ENCODE measurements at places on chromosomes 4 and X.
A peak's percentile ranks its signal among the peaks of the same experiment; 100 is the strongest.

DNA sequence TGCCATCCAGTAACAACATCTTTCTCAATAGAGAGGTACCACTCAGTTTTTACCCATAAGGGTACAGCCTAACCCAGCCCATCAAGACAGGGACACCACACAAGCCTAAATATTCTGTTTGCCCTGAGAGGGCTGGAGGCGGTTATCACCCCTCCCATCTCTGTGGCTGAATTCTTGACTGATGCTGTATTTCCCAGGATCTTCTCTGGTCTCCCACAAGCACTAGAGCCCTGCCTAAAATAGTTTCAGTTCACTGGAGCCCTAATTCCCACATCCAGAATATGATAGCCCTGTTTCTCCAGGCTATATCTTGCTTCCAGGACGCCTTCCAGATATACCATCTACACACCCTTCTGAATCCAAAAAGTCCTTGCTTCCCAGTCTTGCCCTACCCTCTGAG is 91.6 kb upstream of the NMU start:
- DNase-seq = no peak

- DNase-seq = no peak
These were observed 29.9 kb downstream of the C4orf51 start for GRCh38 chr4:145709843-145710242.

DNA sequence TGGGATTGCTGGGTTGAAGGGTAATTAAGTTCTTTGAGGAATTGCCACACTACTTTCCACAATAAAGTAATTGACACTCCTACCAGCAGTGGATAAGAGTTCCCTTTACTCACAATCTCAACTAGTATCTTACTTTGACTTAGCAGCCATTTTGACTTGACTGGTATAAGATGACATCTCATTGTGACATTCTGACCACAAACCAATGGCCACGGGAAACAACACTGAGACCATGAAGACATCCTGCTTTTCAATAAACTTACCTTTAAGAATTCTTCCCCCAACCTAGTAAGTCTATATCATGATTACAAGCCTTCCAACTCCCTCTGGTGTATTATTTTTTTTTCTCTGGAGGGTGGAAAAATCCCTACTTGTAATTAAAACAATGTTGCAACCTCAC is 66.9 kb upstream of the WDR1 start:
- no peak for DNase-seq

DNA sequence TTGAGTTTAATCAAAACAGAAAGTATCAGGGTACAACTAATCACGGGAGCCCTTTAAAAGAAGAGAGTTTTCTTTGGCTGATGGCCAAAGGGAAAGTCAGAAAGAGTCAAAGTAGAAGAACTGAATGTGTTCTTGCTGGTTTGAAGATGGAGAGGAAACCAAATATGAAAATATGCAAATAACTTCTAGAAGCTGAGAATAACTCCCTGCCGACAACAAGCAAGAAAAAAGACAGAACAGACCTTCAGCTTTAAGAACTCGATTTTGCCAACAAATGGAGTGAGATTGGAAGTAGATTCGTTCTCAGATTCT is 903.8 kb downstream of the STIM2 start:
- DNase-seq = no peak

- no peak for DNase-seq
These were observed 198.9 kb upstream of the GEMIN8 start for GRCh38 chrX:14228611-14229010.

DNA sequence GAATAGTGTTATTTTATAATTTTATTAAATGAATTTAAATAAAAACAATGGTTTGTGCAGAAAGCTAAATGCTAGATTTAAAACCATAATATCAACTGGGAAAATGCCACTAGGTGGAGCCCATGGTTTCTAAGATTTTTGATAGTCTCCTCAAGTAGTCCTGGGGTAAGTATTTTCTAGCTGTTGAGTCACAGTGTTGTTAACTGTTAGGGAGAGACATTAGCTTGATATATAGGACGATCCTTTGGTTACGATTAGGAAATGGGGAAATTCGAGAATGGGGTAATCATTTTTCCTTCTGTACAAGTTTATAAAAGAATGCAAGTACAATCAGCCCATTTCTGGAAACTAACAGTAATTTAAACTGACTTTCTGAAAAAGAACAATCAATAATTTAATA is 378.4 kb downstream of the ANKRD50 start:
- DNase-seq = peak; percentile 1

DNA sequence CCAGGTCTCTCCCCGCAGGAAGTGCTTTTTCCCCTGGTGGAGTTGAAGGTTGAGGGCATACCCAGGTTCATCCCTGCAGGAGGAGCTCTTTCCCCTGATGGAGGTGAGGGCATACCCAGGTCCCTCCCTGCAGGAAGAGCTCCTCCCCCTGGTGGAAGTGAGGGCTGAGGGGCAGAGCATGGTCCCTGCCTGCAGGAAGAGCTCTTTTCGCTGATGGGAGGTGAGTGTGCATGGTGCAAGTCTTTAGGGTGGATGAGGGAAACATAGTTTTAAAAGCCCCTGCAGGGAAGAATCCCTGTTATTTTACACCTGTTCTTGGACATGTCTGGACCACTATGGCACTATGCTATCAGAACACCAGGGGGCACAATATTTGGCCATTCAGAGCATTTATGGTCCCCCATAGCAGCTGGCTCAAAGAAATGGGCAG is 43.7 kb upstream of the PUDP start:
- no peak for DNase-seq

- DNase-seq = no peak
These were observed 122.1 kb downstream of the MANBA start for GRCh38 chr4:102638621-102639020.

All from cerebellum (tissue), 4 donors.